COLO829 (cell line): ENCODE measurements at places on chromosomes 1 and 21.
A peak's percentile ranks its signal among the peaks of the same experiment; 100 is the strongest.

DNA sequence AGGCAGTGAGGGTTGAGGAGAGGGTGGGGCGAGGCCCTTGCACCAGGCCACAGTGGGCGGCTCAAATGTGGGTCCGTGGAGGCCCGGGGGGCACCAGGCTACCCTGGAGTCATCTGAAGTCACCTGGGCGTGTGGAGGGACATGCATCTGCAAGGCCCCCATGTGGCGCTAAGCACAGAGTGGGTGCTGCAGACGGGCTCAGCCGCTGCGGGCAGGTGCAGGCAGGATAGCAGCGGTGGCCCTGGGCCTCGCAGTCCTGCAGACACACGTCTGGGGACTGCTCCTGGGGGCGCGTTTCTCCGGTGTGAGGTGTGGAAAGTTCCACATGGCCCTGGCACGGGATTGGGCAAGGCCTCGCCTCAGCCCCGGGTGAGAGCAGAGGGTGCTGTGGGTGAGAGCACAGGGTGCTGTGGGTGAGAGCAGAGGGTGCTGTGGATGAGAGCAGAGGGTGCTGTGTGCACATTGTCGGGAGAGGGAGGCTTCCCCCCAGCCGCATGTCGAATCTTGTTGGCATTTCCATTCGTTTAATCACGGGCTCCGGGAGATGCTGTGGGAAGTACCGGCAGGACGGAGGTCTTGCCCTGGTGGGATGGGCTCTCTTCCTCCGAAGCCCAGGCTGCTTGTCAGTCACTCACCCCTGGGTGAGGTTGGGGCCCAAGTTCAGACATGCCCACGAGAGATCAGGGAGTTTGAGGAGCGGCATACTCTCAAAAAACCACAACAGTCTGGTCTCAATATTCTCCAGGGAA is 46.5 kb downstream of the TP73 start:
- DNase-seq, result no peak

- DNase-seq, result no peak
Measured at GRCh38 chr1:43387976-43388599, 1.5 kb downstream of the MED8 start.

- DNase-seq, result no peak
Measured at GRCh38 chr1:184748740-184749139, 5.9 kb downstream of the EDEM3 start.

- peak; percentile 89 for DNase-seq
Measured at GRCh38 chr1:95086949-95087533, 14.3 kb upstream of the ALG14 start.

DNA sequence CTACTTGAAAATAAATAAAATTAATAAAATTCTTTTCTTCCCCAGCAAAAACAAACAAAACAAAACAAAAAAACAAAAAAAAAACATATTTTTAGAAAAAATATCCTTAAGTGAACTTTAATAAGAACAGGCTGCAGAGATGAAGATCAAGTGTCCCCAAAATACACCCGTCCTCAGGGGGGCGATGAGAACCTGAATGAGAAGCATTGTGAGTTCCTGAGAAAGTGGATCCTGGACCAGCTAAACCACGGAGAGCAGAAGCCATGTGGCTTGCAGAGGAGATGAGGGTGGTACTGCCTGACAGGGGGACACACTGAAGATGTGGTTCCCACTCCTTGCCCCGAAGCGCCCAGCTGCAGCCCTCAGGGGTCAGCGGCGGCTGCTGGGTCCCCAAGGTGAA is 89.3 kb downstream of the ITPKB start:
- DNase-seq, result no peak

GRCh38 chr1:35120458-35121133 is 41.4 kb downstream of the ZMYM1 start:
- no peak for DNase-seq

GRCh38 chr1:61124078-61124477 is 41.7 kb downstream of the NFIA start:
- DNase-seq, result no peak

DNA sequence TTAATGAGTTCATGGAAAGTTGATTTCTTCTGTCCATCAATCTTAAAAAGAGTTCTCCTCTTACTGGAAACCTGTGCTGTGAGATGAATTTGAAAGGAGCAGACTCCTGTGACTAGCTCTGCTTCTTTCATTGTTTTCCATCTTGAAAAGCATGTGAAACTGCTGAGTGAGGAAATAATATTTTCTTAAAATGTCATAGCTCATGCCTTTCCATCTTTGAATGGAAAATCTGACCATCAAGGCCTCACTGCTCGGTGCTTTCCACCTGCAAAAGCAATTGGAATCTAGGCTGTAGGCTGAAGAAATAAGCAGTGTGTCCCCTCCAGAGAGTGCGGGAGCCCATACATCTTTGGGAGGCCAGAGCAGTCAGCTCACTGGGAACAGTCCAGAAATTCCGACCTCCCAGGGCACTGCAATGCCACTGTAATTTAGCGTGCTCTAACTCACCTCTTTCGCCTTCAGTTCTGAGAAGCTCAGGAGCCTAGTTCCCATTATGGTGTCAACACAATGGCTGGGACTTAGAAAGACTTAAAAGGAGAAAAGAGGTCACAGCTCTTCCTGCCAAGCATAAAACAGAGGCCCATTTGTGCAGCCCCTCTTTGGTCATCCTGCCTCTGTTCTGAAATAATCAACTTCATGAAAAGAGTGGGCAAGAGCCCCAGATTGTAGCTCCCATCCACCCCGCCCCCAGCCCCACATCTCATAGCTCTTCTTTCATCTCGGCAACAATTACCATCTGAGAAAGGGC is 50.4 kb upstream of the F3 start:
- DNase-seq, result no peak

- DNase-seq, result no peak
Measured at GRCh38 chr1:54606096-54606989, 17.0 kb downstream of the FAM151A start.

- DNase-seq, result no peak
Measured at GRCh38 chr1:111236806-111237205, 9.3 kb downstream of the CHI3L2 start.

DNA sequence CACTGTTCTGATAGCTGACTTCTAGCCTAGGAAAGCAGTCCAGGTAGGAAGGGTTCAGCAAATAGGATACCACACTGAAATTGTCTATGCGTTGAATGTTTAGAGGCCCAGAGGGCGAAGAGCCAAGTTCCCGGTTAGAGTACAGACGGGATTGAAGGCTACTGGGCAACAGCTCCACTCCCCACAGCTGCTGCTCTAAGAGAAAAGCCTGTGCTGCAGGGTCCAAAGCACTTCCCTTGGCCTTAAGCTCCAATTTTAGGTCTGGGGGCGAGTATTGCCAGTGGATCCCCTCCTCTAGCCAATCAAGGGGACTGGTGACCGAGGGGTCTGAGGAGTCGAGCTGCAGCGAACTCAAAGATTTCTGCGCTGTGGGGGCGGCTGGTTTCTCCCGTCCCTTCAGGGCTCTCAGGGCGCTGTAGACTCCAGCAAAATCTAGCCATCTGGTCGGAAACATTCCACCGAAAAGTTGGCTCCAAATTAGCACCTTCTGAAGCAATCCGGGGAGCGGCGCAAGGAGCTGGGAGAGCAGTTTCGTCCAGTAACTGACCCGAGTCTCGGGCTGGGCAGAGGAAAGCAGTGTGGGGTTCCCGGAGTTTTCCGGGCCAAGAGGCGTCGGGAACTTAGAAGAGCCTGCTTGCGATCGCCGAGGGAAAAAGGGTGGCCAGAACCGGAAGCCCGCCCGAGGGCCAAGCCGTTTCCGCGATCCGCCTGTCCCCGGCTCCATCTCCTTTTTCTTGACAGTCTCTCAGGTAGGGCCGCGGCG is 748 bp downstream of the PPP1R15B start:
- no peak for DNase-seq
